ENCODE measurements at places on chromosomes 13 and 19. TPM values are rescaled to one million over a fixed set of nuclear protein-coding genes. Genes with fewer than 3 reads are reported as not detected.

The VPS36 gene
- total RNA-seq = 49.6 TPM

The OXGR1 gene
- not detected for total RNA-seq

DNA sequence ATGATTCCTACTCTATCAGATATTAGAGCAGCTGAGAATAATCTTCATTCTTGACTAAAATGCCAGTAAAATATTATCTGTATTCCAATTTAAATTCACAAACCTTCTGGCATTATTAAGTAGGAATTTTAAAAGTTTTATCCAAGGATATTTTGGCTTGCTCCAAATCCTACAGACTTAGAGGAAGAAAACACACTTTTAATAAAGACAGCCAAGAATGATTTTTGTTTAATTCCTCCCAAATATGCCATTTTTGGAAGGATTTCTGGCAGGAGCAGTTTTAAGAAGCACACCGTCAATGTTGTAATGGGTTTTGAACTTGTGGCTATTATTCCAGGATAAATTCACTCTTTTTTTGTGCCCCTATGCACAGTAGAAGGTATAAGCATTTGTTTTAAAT, 355.1 kb downstream of the SLITRK5 start:
- no peak for DNase-seq
- no peaks in the 10 kb centered on the region for H3K36me3 ChIP-seq
- H3K27me3 ChIP-seq = no peaks in the 10 kb centered on the region
- no peak overlapping the region for H3K27ac ChIP-seq

DNA sequence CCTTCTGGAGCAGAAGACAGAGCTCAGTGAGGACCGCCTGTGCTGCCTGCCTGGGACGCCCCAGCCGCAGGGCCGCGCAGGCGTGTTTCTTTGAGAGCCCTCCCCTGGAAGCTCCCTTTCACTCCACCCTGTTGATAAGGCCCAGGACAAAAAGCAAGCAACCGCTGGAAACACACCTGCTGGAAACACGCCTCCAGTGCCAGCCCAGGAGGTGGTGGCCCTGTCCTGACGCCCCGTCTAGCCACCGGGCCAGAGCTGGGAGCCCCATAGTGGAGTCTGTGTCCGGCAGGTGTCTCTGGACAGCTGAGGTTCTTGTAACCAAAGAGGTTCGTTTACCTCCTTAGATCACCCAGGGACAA, 173.8 kb downstream of the KATNAL1 start:
- peaks cover 9% of the 10 kb centered on the region for H3K27me3 ChIP-seq
- no peak overlapping the region for H3K27ac ChIP-seq
- no peak overlapping the region for H3K4me3 ChIP-seq
- no peak for DNase-seq
- no peaks in the 10 kb centered on the region for H3K36me3 ChIP-seq
- H3K4me1 ChIP-seq = peaks cover 2% of the 10 kb centered on the region

DNA sequence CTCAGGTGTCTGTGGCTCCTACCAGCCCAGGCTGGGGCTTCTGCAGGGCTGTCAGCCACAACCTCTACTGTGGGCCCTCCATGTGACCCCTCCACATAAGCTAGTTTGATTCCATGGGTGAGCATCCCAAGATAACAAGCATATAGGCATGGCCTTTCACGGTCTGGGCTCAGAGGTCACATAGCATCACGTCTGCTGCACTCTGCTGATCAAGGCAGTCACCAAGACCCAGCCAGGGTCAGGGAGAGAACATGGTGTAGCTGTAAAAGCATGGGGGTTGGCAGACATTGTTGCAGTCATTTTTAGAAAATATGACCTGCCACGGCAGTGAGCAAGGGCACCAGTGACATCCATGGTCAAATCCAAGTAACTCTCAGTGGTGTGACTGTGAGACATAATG, 698.8 kb downstream of the UQCRFS1 start:
- no peak overlapping the region for H3K4me3 ChIP-seq
- H3K36me3 ChIP-seq = no peaks in the 10 kb centered on the region
- no peak overlapping the region for H3K27ac ChIP-seq
- peaks cover 4% of the 10 kb centered on the region for H3K27me3 ChIP-seq
- H3K4me1 ChIP-seq = no peaks in the 10 kb centered on the region
- no peak for DNase-seq

DNA sequence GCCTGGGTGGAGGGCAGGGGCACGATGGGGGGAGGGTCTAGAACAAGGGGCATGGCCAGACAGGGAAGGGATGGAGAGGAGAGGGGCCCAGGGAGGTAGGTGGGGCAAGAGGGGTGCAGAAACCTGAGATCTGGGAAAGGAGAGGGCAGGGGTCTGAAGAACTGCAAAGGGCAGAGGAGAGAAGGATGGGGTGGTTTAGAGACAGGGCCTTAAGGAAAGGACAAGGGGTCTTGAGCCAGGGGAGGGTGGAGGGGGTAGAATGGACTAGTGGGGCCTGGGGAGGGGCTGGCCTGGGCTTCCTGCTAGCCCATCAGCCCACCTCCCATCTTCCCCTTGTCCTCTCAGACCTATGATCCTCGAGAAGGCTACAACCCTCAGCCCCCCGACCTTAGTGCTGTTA, 72.5 kb downstream of the RYR1 start:
- no peaks in the 10 kb centered on the region for H3K36me3 ChIP-seq
- H3K27ac ChIP-seq = no peak overlapping the region
- no peak for DNase-seq
- H3K4me1 ChIP-seq = peaks cover 4% of the 10 kb centered on the region

DNA sequence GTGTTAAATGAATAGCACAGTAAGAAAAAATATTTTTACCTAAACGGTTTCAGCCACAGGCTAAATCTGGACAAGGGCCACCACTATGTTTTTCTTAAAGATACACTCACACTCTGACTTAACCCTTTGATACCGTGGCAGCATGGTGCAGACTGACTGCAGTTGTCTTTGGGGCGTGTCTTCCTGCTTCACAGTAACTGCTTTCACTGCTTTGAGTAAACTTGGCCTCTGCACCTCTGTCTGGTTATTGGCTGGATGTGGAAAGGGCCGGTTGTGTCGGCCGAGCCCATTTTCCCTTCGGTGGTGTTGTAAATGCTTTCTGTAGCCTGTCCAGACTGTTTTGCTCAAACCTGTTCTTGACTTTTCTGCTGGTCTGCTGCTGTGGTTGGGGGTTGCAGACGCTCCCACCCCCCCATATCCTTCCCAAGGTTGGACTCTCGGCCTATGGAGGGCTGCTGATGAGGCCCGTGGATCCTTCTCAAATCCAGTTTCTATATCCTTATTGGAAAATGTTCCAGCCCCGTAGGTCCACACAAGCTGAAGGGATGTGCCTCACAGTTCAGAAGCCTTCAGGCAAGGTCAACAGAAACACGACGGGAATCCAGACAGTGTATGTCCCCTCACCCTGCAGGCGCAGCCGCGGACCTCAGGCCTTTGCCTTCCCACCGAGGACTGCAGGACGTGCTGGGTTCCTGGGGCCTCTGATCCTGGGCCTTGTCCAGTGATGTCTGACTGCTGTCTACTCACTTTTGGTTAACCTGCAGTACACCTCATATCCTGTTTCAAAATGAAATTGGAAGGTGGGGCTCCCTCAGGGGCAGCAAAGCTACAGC, 90.2 kb upstream of the RNF113B start:
- peak overlapping the region; percentile 91 for H3K27ac ChIP-seq
- H3K4me3 ChIP-seq = peak overlapping the region; percentile 19
- no peak for DNase-seq
- H3K27me3 ChIP-seq = no peaks in the 10 kb centered on the region
- H3K4me1 ChIP-seq = peaks cover 47% of the 10 kb centered on the region
